ENCODE measurements at places on chromosomes 1 and 21.

DNA sequence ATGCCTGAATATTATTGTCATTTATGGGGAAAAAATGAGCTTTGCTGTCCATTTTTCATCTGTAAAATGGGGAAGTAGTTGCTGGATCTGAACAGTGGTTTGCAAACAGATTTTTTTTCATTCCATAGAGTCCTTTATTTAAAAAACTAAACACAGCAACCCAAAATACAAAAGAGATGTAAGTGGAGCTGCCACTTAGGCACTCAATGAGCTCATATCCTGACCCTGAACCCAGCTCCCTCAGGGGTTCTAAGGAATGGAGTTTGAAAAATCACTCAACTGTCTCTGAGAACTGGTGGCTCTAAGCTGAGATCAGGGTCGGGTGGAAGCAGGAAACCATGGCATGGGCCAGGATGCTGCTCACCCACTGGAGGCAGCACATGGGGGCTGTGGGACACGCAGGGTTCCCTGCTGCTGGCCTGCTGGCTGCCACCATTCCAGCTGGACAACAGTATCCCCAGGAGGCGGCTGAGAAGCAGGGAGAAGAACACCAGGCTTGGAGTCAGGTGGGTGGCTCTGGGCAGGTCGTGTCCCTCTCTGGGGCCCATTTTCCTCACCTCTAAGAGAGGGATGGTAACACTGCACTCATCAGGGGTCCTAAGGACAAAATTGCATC, 9.6 kb upstream of the ECE1 start:
- no peak for DNase-seq

GRCh38 chr21:41610042-41610839, 102.3 kb upstream of the TMPRSS2 start:
- DNase-seq, result peak; percentile 11

DNA sequence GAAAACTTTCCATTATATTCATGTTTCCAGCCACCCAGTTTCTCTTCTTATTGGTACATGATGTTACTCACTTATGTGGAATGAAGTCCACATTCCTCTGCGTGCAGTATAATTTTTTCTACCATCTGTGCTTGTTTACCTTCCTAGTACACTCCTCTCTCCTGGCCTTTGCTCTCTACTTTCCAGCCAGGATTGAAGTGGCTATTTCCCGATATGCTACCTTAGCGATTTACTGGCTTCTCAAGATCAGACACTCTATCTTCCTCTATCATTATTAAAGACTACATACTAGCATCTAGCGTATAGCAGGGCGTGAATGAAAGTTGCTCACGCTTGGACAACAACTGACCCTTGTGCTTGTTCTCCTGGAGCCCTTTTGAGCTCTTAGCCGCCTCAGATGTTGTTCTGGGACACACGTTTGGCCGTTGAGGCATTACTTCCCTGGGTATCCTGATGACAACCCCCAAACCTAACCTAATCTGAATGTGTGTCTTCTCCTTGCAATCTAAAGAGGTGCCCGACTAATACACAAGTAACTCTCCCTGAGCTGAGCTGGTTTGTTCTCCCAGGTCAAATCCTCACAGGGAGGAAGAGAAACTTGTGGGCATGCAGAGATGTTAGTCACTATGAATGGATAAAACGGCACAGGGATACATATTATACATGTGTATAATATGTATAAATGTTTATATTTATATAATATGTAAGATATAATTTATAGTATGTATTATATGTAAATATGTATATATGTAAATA, 13.4 kb upstream of the MTARC2 start:
- no peak for DNase-seq

GRCh38 chr1:54052431-54052933, 522 bp downstream of the TMEM59 start:
- peak; percentile 43 for DNase-seq

GRCh38 chr1:225694151-225694603, 41.3 kb upstream of the ENAH start:
- DNase-seq, result peak; percentile 90

DNA sequence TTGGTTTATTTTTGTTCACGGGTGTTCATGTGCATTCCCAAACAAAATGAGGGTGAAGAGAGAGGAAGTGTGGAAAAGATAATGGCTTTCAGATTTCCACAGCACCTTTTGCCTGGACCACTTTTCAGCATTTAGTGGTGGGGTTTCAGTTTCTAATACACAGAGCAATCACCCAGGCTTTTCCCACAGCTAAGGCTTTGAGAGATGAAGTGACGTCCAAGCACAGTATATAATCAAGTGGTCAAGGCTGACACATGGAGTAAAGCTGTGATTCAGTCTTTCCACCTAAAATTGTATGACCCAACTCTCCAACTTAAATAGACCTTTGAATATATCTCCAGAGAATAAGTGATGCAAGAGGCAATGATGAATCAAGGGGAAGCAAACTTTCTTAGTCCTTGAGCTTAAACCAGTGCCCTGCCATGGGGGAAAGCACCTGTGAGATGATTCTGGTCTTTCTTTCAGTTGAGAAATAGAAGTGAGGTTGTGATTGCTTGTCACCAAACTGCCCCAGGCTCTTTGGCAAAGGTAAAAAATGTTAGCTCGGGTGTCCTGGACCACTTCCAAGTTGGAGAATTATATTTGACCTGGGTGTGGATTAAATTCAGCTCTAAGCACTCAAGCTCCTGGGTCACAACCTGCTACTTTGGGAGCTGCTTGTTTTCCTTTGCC, 2.4 kb upstream of the PIK3R3 start:
- no peak for DNase-seq

GRCh38 chr21:14581902-14582457, 35.9 kb upstream of the SAMSN1 start:
- DNase-seq, result no peak

DNA sequence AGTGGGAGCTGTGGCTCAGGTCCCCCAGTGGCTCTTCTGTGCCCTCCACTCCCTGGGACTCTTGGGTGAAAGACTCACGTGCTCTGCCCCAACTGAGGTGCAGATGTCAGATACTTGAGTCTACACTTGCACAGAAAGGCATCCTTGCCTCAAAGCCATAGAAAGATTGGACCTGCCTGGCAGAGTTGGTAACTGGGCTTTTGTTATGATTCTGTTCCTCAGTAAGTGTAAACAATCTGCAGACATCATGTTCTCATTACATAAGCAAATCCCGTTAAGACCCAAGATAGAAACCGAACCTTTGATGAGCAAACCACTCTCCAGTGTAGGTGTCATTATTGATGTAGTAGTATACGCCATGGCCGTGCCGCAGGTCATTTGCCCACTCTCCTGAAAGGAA, 10.0 kb downstream of the RSPH1 start:
- no peak for DNase-seq

DNA sequence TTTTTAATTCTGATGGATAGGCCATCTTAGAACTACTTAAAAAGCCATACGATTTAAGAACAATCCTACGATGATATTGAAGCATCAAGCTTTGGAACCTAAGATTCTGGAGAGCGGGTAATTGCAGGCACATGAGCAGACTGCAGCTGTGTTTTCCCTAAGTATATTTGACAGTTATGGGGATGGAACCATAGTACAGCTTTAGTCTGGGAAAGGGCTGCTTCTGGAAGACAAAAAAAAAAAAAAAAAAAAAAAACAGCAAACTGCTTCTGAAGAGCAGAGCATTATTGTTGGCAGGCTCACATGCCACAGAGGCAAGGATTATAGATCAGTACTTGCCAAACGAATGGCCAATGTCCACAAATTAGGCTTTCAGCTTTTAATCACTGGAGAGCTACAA, 1618.7 kb downstream of the AMY1C start:
- peak; percentile 22 for DNase-seq

All from SK-N-DZ (cell line).